ENCODE measurements at places on chromosomes 7 and 10. TPM values are rescaled to one million over a fixed set of nuclear protein-coding genes. Genes with fewer than 3 reads are reported as not detected.

The MYOZ1 gene
- total RNA-seq: 1.6 TPM

The CREB5 gene
- total RNA-seq: 23.3 TPM

DNA sequence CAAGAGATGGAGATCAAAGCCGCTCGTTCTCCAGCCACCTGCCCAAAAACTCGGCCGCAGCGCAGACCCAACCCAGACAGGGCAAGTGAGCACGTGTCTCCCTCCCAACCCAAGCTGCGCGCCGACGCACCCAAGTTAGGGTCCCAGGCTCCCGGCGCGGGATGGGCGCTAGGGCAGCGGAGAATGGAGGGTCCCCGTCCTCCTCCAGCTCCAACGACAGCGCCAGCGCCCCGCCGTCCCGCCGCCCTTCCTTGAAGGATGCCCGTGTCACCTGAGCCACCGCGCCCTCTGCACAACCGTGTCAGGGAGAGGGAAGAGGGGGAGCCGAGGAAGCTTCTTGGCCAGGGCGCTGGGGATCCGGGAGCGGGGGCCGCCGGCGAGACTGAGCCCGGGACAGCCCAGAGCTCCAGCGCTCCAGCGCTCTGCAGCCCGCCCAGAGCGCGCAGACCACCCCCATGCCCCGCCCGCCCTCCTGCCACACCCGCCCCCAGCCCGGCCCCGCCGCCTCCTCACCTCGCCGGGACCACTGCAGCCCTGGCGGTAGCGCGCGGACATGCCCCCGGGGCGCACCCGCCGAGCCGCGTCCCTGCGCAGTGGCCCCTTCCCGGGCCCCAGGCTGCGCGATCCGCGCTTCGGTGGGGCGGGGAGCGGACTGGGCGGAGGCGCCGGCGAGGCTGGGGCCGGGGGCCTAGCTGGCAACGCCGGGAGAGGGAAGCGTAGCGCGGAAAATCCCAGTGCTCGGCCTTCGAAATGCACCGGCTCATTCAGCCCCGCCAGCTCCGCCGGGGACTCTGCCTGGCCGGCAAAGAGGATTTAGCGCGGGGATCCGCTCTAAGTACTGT, at the start of gene SLC16A12:
SLC16A12 (minus strand) TSS at position 424 of the 842 bp plus-strand sequence. CDS start 73,016 bp downstream, outside the sequence.
- no peak within 1 kb of the TSS for H3K27ac ChIP-seq
- H3K4me1 ChIP-seq: peaks cover 8% of the 10 kb centered on the region
- no peaks in the 10 kb centered on the region for H3K36me3 ChIP-seq
- no peak for DNase-seq

GRCh38 chr7:43593010-43593409, 10.1 kb downstream of the STK17A start:
- H3K4me1 ChIP-seq: no peaks in the 10 kb centered on the region
- H3K27me3 ChIP-seq: no peaks in the 10 kb centered on the region
- no peak overlapping the region for H3K27ac ChIP-seq
- H3K36me3 ChIP-seq: no peaks in the 10 kb centered on the region
- no peak for DNase-seq

The SPDYE6 gene
- total RNA-seq: not detected

DNA sequence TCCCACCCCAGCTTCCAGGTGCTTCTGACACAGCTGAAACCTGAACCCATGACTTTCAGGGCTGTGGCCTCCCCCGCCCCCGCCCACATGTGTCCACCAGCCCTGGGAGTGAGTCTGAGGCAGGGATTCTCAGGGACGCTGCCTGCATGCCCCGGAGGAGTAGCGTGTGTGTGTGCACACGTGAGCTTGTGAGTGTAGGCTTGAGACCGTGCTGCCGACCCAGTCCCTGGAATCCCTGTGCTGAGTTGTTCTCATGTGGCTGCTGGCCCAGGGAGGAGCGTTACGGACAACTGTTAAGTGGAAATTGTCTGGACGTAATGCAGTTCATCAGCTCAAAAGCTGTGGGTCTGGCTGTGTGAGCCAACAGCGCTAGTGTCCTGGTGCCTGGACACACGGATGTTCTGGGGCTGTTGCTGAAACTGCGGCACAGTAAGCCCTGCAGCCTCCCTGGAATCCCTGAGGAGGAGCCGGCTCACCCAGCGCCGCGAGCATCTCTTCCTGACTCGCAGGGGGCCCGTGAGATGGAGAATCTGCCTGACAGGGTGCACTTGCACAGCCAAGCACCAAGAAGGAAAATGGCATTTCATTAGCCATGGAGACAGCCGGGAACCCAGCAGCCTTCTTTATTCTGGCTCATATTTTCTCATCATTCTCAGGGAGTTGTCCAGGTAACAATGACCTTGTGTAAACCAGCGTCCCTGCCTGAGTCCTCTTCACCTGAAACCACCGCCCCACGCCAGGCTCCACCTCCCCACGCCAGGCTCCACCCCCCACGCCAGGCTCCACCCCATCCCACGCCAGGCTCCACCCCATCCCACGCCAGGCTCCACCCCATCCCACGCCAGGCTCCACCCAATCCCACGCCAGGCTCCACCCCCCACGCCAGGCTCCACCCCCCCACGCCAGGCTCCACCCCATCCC, 603.9 kb downstream of the PTPRN2 start:
- no peak for DNase-seq
- no peaks in the 10 kb centered on the region for H3K36me3 ChIP-seq
- no peak overlapping the region for H3K4me3 ChIP-seq
- H3K27ac ChIP-seq: no peak overlapping the region
- H3K27me3 ChIP-seq: no peaks in the 10 kb centered on the region

- H3K27me3 ChIP-seq: no peaks in the 10 kb centered on the region
- H3K4me1 ChIP-seq: no peaks in the 10 kb centered on the region
- DNase-seq: no peak
- no peak overlapping the region for H3K4me3 ChIP-seq
Observed at GRCh38 chr7:9036080-9036479, 602.7 kb downstream of the NXPH1 start.

GRCh38 chr10:76086761-76087639, 655.6 kb downstream of the LRMDA start:
- H3K27ac ChIP-seq: peak overlapping the region; percentile 70
- H3K4me3 ChIP-seq: no peak overlapping the region
- no peaks in the 10 kb centered on the region for H3K4me1 ChIP-seq
- H3K27me3 ChIP-seq: no peaks in the 10 kb centered on the region

- DNase-seq: no peak
- H3K27me3 ChIP-seq: no peaks in the 10 kb centered on the region
- H3K36me3 ChIP-seq: no peaks in the 10 kb centered on the region
- no peak overlapping the region for H3K4me3 ChIP-seq
Observed at GRCh38 chr10:34732926-34733325, 82.2 kb downstream of the PARD3 start.

All from uterus (tissue), 4 donors.